ENCODE measurements at places on chromosomes 2 and 18.

- DNase-seq, result no peak
These were observed 64.4 kb downstream of the AOX1 start for GRCh38 chr2:200650195-200650594.

GRCh38 chr2:26801328-26801727, 15.5 kb downstream of the CENPA start:
- DNase-seq, result no peak

DNA sequence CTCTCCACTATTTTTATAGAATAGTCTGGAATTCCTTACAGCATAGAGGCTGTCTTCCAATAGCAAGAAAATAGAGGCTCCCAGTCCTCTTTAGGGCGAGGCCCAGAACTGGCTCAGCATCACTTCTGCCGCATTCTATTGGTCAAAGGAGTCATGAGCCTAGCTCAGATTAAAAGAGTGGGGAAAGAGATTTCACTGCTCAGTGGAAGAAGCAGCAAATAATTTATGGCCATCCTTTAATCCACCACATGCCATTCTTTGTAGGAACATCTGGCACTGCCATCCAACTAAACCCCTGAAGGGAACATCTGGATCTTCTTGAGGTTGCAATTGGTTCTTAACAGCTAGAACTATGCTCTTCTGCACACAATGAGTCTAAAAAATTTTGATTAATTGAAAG, 43.4 kb upstream of the NEUROD1 start:
- no peak for DNase-seq

GRCh38 chr2:63651356-63651755, 62.6 kb downstream of the MDH1 start:
- no peak for DNase-seq

- peak; percentile 14 for DNase-seq
These were observed 479.7 kb downstream of the PARD3B start for GRCh38 chr2:205024822-205025518.

GRCh38 chr2:3184167-3184566, 193.5 kb downstream of the EIPR1 start:
- no peak for DNase-seq

GRCh38 chr2:138794724-138795123, 14.5 kb upstream of the NXPH2 start:
- no peak for DNase-seq

- no peak for DNase-seq
These were observed 324.1 kb downstream of the CCDC178 start for GRCh38 chr18:33116376-33116775.

DNA sequence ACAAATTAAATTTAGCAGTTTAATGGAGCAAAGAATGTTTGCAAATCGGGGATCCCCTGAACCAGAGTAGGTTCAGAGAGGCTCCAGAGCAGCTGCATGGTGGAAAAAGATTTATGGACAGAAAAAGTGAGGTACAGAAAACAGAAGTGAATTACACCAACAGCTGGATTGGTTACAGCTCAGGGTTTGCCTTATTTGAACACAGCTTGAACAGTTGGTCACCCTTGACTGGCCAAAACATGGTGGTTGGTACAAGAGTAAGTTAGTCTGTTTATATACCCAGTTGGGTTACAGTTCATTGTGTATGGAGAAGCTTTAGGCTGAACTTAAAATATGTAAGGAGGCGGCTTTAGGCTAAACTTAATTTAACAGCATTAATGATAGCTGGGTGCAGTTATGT, 5.4 kb upstream of the CDCA7 start:
- no peak for DNase-seq

- no peak for DNase-seq
These were observed 52.5 kb downstream of the RNF152 start for GRCh38 chr18:61840324-61840723.

GRCh38 chr18:43010611-43011010, 104.9 kb downstream of the RIT2 start:
- DNase-seq, result no peak

- no peak for DNase-seq
These were observed 20.5 kb downstream of the FRZB start for GRCh38 chr2:182845794-182846417.

GRCh38 chr2:190126798-190127197, 64.3 kb upstream of the MSTN start:
- no peak for DNase-seq

GRCh38 chr18:36942264-36942663, 113.3 kb downstream of the KIAA1328 start:
- no peak for DNase-seq

GRCh38 chr18:4403836-4404235, 51.3 kb downstream of the DLGAP1 start:
- no peak for DNase-seq

DNA sequence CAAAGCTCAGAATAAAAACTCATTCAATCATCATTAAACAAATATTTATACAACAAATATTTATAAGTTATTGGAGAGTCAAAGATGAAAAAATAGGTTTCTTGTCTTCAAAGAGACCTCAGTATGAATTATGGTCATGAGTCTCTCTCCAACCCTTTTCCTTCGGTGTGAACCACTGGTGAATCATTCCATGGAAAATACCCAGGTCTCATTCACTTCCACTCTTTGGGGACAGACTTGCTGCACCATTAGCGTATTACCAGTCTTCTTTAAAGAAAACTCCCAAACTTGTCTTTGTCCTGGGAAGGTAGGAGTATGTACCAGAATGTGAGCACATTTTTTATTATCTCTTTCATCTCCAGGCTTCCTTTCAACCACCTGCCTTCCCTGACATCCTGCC, 257.4 kb upstream of the RBMS1 start:
- DNase-seq, result no peak

GRCh38 chr18:63970809-63971205, 926 bp downstream of the SERPINB8 start:
- DNase-seq, result no peak

Measured in activated naive CD8-positive, alpha-beta T cell treated with anti-CD3 and anti-CD28 coated beads for 36 hours (primary cell).